Fibroblast of skin of scalp (primary cell): ENCODE measurements at places on chromosomes 1 and 21.
A peak's percentile ranks its signal among the peaks of the same experiment; 100 is the strongest.

GRCh38 chr1:38672692-38673091 is 186.9 kb downstream of the RRAGC start:
- DNase-seq, result no peak

GRCh38 chr1:176450526-176450925 is 12.4 kb upstream of the PAPPA2 start:
- DNase-seq, result peak; percentile 22

- peak; percentile 76 for DNase-seq
Measured at GRCh38 chr1:114026797-114027196, 47.5 kb downstream of the OLFML3 start.

DNA sequence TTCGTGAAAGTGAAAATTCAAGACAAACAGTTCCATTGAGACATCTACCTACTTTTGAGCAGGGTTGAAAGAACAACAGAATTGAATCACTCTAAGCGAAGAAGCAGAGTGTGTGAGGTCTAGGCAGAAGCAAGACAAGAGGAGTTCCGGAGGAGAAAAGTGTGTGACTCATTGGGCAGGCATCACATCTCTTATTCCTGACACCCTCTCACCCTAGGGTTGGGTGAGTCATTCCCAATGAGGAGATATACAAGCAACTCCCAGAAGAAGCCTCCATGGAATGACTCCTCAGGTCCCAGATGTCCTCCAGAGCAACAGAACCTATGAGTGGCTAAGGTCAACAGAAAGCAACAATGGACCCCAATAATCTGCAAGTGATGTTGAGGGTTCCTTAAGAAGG is 138.1 kb downstream of the TPR start:
- DNase-seq, result peak; percentile 97

- DNase-seq, result peak; percentile 80
Measured at GRCh38 chr21:38241029-38241740, 15.6 kb upstream of the KCNJ15 start.

- DNase-seq, result no peak
Measured at GRCh38 chr1:185464777-185465176, 147.7 kb upstream of the IVNS1ABP start.

- no peak for DNase-seq
Measured at GRCh38 chr1:147664206-147664605, 6.1 kb downstream of the ACP6 start.

DNA sequence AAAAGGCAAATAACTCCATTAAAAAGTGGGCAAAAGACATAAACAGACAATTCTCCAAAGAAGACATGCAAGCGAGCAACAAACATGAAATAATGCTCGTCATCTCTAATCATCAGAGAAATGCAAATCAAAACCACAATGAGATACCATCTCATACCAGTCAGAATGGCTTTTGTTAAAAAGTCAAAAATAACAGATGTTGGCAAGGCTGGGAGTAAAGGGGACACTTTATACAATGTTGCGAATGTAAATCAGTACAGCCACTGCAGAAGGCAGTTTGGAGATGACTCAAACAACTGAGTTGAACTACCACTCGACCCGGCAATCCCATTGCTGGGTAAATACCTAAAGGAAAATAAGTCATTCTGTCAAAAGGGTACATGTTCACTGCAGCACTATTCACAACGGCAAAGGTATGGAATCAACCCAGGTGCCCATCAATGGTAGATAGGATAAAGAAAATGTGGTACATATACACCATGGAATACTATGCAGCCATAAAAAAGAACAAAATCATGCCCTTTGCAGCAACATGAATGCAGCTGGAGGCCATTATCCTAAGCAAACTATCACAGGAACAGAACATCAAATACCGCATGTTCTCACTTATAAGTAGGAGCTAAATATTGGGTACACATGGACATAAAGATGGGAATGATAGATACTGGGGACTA is 25.9 kb downstream of the TSPAN2 start:
- DNase-seq, result no peak

- no peak for DNase-seq
Measured at GRCh38 chr1:22508329-22508728, 55.0 kb upstream of the EPHA8 start.

DNA sequence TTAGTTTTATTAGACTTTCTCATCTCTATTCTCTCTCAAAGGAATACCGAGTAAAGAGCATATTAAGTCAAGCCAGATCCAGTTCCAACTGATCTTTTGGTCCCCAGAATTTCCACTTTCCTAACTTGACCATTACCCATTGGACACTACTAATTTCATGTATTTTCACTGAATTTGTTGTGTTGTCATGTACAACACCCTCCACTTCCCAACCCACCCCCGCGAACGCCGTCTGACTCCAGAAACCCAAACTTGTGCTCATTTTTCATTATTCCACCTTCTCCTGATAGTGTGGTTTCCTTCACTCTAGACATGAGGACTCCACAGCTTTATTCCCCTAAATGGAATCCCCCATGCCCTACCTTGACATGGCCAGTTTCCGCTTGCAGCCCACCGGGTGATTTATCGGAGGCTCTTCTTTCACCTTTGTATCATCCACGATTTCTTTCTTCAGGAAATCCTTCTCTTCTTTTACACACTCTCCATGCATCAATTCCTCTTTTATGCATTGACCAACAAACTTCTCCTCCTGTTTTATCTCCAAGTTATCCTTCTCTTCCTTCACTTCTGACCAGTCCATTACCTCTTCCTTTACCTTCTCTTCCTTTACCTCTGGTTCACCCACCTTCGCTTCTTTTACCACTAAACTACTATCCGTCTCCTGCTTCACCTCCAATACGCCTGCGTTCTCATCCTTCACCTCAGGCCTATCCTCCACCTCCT is 805 bp downstream of the ZNHIT6 start:
- no peak for DNase-seq

GRCh38 chr1:245458761-245459174 is 304.0 kb downstream of the KIF26B start:
- DNase-seq, result peak; percentile 29

DNA sequence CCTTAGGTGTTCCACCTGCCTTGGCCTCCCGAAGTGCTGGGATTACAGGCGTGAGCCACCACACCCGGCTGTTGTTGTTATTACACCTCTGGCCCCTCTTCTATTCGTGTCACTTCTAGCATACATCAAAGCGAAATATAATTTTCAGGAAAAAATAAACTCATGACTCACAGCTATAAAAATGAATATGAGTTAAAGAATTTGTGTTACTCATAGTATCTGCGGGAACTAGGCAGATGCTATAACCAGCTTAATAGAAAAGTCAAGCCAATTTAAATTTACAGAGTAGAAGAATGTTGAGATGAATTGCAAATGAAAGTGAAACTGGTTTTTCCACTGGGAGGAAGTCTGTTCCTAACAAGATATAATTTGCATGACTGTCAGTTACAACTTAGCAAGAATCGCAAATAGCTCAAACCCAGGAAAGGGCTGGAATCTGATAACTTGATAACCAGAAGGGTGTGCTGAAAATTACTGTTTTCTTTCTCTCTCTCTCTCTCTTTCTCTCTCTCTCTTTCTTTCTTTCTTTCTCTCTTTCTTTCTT is 11.2 kb downstream of the OR2W3 start:
- no peak for DNase-seq

DNA sequence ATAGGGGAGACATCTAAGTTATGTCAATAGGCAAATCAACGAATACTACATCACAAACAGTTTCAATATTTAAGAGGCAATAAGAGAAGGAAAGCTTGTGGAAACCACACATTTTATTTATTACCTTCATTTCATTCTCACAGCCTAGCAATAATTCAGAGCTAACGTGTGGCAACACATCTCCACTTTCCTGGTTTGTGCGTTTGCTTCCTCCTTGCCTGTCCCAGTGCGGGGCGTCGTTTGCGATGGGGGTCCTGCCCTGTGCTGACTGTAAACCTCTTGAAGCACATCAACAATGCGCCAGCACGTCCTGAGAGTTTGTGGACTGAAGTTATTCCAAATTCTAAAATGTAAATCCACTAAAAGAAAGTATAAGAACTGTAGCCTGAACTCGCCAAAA is 14.4 kb upstream of the VPS26C start:
- DNase-seq, result no peak

- no peak for DNase-seq
Measured at GRCh38 chr1:182269097-182269496, 122.5 kb downstream of the GLUL start.

DNA sequence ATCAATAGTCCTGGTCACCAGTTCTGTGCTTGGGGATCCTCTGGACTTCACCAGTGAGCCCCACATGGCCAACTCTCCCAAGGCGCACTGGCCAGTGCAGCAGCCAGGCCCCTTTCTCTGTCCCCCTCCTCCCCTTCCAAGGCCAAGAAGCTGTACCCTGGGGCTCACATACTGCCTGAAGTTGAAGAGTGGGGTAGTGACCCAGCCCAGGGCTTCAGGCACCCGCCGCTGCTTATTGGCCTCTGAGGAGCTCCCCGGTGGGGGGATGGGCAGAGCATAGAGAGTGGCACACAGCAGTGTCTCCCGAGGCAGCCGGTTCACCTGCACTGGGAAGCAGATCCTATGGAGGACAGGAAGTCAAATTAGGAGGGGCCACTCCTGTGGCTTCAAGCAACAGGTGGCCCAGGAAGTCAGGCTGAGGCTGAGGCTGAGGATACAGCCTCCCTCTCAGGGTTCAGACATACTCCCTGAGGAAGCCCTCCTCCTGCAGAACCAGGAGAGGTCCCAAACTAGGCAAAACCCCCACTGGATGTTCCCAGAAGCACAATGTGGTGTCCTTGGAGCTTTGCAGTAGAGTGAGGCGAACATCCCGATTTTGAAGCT is 38.2 kb upstream of the PPP1R15B start:
- no peak for DNase-seq

DNA sequence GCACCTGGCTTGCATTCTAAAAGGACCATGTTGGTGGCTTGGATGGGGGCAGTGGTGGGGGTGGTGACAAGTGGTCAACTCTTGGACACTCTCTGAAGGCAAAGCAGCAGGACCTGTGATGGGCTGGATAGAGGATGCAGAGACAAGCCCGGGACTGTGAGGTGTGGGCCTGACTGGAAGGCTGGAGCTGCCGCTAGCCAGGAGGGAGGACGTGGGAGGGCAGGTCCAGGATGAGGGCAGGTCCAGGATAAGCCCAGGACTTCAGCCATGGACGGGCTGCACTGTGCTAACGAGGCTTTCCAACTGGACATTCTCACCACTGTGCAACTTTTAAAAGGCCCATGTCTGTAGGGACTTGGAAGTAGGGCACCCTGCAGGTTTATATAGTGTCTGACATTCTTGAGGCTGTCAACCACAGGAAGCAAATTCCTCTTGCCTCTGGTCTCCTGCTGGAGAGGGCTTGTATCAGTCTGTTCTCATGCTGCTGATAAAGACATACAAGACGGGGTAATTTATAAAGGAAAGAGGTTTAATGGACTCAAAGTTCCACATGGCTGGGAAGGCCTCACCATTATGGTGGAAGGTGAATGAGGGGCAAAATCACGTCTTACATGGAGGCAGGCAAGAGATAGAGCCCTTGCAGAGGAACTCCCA is 8.3 kb upstream of the C1orf167 start:
- peak; percentile 71 for DNase-seq

DNA sequence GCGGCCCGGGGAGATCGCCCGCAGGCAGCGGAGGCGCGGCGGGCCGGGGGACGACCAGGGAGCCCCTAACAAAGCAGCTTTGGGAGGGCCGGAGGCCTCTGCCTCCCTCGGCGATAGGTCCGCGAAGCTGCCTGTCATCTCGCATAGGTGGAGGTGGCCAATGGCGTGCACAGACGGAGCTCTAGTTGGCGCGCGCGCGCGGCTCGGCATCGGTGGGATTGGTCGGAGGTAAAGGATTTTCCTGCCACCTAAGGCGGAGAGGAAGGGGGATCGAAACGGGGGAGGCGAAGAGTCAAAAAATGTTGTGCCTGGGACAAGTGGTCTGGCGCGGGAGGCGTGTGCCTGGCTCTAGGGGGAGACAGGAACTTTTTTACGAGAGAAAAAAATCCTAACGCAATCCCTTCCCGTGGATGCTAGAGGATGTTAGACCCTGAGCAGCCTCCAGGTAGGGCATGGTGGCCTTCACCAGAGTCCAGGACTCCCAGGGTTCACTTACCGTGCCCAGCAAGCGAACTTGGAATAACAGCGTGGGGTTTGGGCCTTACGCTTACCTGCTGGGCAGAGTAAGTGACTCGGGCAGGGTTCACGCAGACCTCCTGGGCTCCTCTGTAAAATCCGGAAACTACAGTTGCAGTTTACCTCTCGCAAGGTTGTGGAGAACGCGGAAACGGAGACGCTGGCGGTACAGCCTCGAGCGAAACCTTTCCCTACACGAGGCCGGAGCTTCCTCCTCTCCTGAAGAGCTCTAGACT is 99.9 kb upstream of the SOD1 start:
- peak; percentile 98 for DNase-seq

DNA sequence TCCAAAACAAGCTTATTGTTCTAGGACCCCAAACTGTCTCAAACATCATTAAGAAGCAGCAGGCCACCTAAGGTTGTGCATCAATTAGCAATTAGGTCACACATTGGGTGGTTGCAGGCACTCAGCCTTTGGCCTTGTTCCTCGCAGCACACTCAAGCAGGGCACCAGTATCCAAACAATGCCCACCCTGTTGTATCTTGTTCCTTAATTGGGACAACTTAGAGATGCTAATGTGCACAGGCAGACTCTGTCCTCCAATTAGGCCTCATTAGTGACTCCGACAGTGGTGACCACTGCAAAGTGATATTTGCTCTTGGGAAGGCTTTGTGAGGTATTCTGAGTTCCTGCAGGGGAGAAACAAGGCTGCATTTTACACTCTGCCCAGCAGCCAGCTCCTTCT is 515.1 kb upstream of the PTBP2 start:
- no peak for DNase-seq

GRCh38 chr1:81702903-81703302 is 97.8 kb upstream of the ADGRL2 start:
- peak; percentile 96 for DNase-seq

DNA sequence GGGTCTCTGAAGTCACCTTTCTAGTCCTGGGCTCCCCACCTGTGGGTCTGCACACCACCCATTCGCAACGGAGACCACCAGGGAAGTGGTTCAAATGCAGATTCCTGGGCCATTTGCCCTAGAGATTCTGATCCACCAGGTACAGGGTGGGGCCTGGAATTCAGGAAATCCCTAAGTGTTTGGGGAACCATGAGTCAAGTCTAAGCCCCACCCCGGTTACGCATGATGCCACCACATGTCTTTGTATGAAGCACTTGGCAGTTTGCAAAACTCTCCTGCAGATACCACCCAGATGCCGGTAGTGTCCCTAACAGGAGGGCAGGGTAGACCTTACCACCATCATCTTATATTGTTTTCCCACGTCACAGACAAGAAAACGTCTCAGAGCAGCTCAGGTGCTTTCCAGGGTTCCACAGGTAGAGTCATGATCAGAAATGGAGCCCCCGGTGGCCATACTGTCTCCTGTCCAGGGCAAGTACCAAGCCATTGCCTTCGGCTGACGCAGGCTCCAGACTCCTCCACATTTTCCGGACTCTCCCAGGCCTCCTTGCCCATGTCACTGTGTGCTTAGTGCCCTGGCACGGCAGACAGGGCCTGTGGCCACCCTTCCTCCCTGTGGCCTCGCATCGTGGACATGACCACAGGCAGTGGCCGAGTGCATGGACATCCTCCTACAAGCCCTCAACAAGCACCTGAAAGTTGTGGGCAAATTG is 89.2 kb upstream of the TMEM51 start:
- no peak for DNase-seq

DNA sequence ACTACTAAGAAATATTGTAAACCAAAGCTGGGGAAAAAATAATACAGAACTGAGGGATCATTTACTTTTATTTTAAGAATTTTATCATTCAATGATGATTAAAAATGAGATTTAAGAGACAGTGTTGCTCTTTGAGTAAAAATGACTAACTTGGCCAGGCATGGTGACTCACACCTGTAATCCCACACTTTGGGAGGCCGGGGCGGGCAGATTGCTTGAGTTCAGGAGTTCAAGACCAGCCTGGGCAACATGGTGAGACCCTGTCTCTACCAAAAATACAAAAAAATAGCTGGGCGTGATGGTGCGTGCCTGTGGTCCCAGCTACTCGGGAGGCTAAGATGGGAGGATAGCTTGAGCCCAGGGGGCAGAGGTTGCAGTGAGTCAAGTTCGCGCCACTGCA is 21.8 kb upstream of the PLEKHO1 start:
- DNase-seq, result no peak
